HAP-1 (cell line): ENCODE measurements at places on chromosomes 16 and 17.

GRCh38 chr17:66638707-66639479 is 196.0 kb upstream of the CACNG5 start:
- no peak for DNase-seq

DNA sequence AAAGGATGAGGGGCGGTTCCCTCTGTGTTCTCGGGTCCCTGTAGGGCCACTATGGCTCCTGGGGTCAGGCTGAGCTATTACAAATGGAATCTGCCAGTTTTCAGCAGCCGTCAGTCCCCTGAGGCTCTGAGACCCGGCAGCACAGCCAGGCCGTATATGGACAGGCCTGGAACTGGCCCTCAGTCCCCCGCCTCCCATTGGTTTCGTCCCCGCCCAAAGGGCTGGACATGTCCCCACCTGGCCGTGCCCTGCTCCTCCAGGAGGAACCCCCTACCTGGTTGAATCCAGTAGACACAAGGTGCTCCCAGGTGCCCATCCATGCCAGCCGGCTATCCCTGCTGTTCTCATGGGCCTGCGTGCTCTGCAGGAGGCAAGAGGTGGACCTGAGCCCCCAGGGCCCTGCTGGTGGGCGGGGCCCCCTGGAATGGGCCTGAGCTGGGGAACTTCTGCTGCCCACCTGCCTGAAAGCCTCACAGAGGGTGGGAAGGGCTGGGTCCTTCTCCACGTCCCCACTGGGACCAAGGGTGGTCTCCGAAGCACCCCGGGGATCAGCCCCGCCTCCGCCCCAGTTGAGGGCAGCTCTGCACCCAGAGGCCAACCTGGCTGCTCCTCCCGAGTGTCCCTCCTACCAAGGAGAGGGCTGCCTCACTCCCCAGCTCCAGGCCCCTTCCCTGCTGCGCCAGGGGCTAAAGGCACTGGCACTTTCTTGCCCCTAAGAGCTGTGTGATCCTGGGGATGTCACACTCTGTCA is 16.8 kb downstream of the VASN start:
- DNase-seq, result no peak

- no peak for DNase-seq
Observed at GRCh38 chr17:40490289-40490853, 11.1 kb downstream of the TNS4 start.

- DNase-seq, result no peak
Observed at GRCh38 chr17:67725373-67725791, 7.6 kb downstream of the NOL11 start.

- DNase-seq, result peak; percentile 91
Observed at GRCh38 chr17:19992803-19993713, 15.4 kb upstream of the AKAP10 start.

DNA sequence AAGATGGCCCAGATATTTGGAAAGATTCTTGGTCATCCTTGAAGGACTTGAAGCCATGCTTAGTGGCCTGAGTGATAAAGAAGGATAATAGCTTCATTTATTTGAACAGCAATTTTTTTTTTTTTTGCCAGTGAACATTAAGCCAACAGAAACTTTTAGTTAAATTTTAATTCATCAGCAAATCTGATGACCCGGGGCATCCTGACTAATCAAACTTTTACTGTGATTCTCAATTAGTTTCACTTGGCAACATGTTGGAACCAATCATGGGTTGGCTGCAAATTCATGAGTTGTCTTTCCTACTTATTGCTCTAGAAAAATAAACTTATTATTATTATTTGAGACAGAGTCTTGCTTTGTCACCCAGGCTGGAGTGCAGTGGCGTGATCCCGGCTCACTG is 74.4 kb downstream of the SHISA9 start:
- no peak for DNase-seq

- DNase-seq, result no peak
Observed at GRCh38 chr17:4939546-4939795, 375 bp downstream of the SLC25A11 start.

DNA sequence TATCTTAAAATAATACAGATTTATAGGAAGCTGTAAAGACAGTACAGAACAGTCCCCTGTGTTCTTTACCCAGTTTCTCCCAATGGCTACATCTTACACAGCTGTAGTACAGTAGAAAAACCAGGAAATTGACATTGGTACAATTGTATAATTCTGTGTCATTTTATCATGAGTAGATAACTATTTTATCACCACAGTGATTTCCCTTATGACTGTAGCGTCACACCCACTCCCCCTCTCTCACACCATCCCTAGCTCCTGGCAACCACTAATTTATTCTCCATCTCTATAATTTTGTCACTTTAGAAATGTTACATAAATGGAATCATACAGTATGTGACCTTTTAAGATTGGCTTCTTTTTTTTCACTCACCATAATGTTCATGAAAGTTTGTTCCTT is 30.9 kb downstream of the CLTC start:
- DNase-seq, result no peak

DNA sequence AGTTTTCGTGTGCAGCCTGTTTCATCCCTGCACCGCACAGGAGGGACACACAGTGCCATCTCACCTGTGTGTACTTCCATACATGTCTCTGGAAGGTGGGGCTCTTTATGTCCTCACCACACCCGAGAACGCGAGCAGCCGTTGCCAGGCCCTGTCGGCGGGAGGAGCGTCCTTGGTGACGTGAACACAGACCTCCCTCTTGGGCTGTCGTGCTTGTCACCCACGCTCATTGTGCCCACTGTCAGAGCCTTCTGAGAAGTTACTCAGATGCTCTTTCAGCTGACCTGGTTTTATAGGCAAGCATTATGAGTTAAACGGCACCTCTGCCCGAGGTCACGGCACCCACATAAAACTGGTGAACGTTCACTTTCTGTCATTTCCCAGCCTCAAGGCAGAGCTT is 40.2 kb downstream of the ZNF750 start:
- no peak for DNase-seq

- no peak for DNase-seq
Observed at GRCh38 chr16:79788949-79789348, 188.4 kb upstream of the MAF start.

- DNase-seq, result no peak
Observed at GRCh38 chr17:40612599-40613244, 34.9 kb downstream of the SMARCE1 start.

DNA sequence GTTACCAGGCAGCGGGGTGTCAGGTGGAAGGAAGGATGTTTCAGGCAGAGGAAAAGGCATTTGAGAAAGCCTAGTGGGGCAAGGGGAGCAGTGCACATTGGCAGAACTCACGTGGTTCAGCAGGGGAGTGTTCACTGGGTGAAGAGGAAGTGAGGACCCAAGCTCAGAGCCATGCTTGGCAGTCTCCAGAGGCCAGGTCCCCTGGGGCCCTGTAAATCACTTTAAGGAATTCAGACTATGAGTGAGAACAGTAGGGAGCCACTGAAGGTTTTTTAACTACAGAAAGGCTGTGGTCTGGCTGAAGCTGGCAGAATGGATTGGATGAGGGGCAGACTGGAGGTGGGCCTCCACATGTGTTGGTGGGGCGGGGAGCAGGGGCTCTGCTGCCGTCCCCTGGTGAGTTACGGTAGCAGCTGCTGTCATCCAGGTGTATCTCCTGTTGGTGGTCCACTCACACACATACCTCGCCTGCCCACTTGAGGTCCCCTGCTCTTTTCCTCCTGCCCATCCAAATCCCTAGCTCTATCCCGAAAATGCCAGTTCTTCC is 5.1 kb downstream of the CLEC16A start:
- peak; percentile 4 for DNase-seq

GRCh38 chr17:61480414-61480807 is 28.2 kb downstream of the TBX4 start:
- DNase-seq, result no peak

- DNase-seq, result peak; percentile 39
Observed at GRCh38 chr16:727291-727977, 528 bp downstream of the HAGHL start.

GRCh38 chr17:39073916-39074315 is 77.5 kb downstream of the PLXDC1 start:
- no peak for DNase-seq

GRCh38 chr16:12643034-12643455 is 160.6 kb downstream of the CPPED1 start:
- DNase-seq, result no peak

DNA sequence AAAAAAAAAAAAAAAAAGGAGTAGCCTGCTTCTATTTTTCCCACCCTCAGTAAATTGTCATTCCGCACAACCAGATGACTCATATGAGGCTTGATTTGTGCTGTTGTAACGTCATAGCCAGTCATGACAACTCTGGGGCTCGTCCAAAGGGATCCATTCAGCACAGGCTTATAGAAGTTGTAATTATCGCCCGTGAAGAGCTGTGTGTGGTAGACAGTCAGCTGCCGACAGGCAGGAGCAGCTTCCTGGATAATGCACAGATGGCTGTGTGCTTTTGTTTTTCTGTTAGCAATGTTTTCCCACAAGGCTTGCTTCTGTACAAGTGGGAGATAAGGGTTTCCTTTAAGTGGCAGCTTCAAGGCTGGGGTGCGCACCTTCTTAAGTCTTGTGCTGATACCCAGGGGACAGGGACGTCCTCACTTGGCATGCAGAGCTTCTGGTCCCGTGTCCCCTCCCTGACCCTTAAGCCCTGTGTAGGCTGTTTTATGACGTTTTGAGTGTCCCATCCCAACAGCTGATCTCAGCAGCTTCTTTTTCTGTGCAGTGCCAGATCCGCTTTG is 26.0 kb downstream of the SNX29 start:
- DNase-seq, result no peak

DNA sequence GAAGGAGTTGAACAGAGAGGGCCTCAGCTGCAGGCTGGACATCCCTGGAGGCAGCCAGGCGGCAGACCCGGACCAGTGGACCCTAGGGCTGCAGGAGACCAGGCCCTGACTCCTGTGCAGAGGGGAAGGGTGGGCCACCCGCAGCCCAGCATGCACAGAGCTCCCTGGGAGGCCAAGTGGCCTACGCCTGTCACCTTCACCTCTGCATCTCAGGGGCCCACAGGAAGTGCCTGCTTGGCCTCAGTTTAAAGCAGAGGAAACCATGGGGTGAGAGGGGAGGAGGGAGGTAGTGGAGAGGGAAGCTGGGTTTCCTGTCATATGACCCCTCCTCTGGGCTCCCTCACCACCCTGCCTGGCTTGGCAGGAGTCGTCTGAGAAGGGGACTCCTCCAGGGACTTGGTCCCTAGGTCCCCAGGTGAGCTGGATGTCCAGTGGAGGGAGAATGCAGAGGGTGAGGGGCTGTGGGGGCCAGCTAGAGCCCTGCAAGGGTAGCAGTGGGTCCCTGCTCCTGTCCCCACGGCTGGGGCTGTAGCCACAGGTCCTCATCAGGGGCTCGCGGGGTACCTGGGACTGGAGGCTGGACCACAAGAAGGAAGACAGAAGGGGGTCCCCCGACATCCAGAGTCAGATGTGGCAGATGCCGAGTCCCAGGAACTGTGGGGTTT is at the start of gene TMC8:
TSS of gene TMC8 (plus strand) at position 335 of the 665 bp plus-strand sequence. CDS start 818 bp downstream, outside the sequence.
- no peak for DNase-seq

DNA sequence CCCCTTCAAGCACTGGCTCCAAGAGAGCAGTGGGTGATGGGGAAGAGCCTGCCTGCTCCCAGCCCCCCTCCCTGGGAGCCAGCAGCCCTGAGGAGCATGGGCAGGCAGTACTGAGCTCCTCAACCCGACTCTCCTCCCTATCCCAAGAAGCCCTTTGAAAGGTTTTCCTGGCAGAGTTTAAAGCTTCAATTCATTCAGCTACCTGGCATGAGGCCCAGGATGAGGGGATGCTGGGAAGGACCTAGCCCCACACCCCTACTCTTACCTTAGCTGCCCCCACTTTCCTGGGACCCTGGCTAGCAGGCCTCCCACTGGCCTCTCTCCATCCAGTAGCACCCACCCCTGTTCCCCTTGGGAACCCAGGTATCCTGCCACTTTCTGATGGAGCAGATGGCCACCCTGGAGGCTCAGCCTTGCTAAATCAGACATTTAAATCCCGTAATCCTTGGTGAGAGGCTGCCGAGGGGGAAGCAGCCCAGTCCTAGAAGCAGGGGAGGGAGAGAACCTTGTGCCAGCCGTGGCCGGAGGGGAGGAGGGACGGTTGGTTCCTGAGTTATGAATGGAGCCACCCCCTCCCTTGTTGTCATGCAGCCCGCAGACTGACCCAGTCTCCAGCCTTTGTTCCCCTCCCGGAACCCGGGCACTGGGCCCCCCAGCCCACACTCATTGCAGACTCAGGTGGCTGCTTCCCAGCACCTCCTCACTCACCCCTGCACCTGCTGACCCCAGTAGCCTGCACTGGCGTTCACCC is 17.1 kb downstream of the ATP1B2 start:
- no peak for DNase-seq

DNA sequence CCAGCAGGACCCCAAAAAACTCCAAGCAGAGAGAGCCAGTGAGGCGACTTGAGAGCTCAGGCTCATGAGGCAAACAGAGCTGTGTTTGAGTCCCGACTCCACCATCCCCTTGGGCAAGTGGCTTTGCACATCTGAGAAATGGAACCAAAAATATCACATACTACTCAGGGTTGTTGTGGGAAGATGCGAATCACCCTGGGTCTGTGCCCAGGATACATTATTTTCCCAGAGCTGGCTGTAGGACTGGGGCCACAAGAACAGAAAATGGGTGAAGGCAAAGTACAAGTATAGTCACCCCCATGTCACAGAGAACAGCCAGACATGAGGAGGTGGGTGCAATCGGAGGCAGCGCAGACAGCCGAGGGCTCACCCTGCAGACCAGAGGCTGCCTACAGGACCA is 127.3 kb downstream of the GAS7 start:
- no peak for DNase-seq

DNA sequence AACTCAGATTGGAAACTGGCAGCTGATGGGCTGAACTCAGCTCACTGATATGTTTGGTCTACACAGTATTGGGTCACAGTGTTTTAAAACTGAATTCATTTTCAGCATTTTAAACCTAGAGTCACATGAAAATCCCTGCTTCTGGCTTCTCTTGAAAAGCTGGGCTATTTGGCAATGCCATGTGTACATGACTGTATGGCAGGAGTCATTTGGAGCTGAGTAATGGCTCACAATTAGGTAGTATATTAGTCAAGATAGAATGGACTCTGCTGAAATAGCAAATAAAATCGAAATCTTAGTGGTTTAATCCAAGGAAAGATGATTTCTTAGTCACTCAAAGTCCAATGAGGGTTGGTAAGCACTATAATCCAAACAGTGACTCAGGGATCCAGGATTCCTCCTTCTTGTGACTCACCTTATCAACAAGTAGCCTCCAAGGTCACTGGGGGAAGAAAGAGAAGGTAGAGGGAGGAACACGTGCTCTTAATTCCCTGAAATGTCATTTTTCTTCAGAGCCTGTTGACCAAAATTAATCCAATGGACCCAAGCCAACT is 13.9 kb upstream of the PMP22 start:
- DNase-seq, result no peak

GRCh38 chr17:27793168-27793905 is 7.0 kb downstream of the NOS2 start:
- peak; percentile 69 for DNase-seq

- DNase-seq, result no peak
Observed at GRCh38 chr17:83002118-83002805, 77.1 kb upstream of the METRNL start.

GRCh38 chr16:65319621-65320231 is 197.9 kb upstream of the CDH11 start:
- DNase-seq, result no peak

- no peak for DNase-seq
Observed at GRCh38 chr16:67022531-67023214, 6.3 kb upstream of the CBFB start.
